Bone marrow (tissue), 2 donors: ENCODE measurements at places on chromosomes 6 and 20.
A peak's percentile ranks its signal among the peaks of the same experiment; 100 is the strongest.

GRCh38 chr6:78513856-78514255 is 353.5 kb upstream of the IRAK1BP1 start:
- DNase-seq = no peak

DNA sequence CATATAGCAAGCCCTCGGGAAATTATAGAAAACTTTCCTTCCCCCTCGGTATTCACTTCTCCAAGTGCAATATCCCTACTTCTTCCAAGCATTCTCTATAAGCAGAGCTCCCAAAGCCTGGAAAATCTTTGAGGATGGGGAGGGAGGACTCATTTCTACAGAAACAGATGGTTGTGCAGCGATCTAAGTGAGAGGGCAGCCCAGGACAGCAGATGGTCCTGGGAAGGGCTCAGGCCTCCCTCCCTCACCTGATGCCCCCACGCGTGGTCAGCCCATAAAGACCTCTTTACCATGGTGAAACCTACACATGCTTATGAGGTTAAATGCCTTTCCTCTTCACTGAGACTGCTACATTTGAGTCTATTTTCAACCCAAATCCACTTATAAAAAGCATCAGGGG is 319.6 kb upstream of the QKI start:
- DNase-seq = no peak

DNA sequence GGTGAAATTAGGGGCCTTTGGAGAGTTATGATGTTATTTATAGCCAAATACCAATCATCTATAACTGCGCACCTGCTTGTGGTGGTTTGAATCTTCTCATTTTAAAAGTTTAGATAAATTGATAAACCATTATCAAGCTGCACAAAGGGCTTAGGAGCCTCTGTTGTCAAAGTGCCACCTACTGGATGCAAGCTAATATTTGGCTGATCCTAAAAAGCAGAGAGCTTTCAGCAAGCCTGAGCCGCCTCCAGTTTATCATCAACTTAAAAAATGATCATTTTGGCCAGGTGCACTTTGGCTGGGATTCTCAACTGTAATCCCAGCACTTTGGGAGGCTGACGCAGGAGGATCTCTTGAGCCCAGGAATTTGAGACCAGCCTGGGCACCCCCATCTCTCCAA is 58.5 kb upstream of the ATXN1 start:
- DNase-seq = no peak

DNA sequence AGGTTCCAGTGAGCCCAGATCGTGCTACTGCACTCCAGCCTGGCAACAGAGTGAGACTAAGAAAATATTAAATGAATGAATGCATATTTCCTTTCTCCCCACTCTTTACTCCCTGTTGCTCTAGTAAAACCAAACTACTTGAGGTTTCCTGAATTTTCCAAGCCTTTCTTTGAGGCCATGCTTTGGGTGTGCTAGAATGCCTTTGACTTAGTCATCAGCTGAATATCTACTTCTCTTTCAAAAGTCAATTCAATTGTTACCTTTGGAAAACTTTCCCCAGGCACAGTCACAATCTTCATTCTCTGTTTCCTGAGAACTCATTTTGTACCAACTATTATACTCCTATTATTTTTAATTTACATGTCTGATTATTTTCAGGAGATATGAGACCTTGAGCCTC is 27.5 kb upstream of the CEP85L start:
- no peak for DNase-seq

DNA sequence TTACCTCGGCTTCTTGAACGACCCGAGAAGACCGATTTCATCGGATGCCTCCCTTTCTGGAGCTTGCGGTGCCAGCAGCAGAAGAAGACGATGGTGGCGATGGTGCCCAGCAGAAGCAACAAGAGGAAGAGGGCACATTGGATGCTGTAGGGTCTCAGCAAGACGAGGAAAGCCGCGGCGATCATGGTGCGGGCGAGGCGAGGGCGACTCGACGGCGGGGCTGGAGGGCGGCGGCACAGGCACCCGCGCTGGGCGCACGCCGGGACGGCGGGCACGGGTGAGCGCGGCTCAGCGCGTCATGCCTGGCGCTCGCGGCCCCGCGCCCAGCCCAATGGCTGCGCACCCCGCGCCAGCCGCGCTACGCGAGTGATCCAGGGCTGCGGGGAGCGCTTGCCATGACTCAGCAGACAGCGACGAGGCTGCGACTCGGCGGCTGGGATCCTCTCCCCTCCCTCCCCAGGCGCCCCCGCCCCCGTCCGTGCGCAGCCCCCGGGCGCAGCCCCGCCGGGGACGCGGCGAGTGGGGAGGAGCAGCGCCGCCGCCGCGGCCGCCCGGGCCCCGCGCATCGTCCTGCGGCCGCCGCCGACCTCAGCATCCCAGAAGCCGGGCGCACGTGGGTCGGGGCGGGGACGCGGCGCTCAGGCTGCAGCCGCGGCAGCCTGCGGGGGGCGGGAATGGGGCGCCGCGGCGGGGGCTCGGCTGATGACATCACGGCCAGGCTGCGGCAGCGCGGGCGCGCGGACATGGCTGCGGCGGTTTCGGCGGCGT is at the start of gene BEND6:
Gene BEND6 (plus strand): TSS at position 705 of the 768 bp plus-strand sequence. CDS start 26,704 bp downstream, outside the sequence.
- DNase-seq = peak; percentile 67

DNA sequence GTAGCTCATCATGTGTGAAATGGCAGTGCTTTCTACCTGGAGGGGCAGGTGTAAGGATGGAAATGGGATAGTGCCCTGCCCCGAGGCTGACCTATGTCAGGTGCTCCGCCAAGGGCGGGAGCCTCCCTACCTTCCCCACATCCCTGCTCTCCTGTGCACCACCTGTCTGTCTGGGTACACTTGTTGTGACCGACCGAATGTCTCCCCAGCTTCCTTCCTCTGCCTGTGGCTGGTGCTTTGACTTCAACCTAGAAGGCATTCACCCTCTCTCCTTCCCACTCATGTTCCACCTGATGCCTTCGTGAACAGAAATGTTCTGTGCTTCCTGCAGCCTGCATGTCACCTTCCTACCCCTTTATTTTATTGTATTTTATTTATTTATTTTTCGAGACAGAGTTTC is 114.8 kb downstream of the SCML4 start:
- no peak for DNase-seq

GRCh38 chr6:123462152-123462551 is 174.6 kb downstream of the TRDN start:
- DNase-seq = no peak

DNA sequence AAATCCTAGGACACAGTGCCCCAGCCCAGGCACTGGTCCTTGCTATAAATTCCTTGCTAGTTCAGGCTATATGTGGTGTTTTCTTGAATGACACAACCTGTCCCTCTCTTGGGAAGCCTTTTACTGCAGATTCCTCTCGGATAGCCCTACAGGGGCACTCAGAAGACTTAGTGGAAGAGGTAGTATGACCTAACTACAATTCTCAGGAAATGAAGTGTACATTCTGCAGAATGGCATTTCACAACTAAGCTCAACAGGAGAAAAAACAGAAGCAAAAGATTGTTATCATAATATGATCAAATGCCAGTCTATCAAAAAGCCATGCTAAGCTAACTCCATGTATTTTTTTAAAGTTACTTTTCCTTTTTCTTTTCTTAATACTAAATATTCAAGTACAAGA is 66.3 kb upstream of the FBXL4 start:
- peak; percentile 2 for DNase-seq

DNA sequence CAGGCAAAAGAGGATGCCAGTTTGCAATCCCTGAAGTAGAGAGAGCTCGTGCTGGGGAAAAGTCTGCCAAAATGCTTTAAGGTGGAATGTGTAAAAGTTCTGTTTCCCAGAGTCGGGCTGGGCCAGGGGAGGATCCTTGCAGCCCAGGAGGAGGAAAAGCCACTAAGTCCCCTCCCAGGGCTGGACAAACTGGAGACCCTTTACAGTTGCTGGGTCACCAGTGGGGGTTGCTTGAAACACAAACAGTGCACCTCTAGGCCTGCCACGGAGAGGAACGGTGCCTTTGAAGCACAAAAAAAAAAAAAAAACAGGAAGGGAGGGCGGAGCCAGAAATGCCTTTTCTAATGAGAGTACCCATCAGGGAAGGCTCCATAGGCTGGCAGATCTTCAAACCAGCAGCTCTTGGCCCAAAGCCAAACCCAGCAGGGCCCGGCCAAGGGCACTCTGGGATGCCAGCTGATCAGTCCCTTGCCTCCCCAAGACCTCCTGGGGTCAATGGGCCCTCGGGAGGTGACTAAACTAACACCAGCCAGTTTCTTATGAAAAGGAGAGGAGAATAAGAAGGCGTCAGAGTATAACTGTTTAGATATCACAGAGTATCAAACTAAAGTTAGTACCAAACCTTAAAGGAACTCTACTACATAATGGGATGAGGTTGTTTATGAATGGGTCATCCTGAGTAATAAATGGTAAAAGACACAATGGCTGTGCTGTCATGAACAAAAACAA is 23.7 kb downstream of the HLA-A start:
- DNase-seq = peak; percentile 37

DNA sequence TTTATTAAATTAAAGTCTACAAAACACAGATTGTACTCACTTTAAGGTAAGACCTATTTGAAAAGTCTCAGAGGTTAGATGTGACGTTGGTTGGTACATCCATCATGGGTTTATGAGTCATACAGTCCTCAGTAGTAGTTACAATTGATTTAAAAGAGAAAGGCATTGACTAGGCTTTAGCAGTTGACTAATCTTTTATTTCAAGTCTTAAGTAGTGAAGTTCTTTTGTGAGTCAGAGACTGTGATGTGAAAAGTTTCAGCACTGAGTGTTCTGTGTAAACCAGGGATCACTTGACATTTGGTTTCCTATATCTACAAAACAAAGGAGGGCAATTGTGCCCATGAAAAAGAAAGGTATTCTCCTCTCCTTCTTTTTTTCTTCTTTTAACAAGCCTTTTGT is 221.3 kb downstream of the GRIK2 start:
- no peak for DNase-seq

- no peak for DNase-seq
Measured at GRCh38 chr6:110399219-110400071, 15.9 kb downstream of the DDO start.

DNA sequence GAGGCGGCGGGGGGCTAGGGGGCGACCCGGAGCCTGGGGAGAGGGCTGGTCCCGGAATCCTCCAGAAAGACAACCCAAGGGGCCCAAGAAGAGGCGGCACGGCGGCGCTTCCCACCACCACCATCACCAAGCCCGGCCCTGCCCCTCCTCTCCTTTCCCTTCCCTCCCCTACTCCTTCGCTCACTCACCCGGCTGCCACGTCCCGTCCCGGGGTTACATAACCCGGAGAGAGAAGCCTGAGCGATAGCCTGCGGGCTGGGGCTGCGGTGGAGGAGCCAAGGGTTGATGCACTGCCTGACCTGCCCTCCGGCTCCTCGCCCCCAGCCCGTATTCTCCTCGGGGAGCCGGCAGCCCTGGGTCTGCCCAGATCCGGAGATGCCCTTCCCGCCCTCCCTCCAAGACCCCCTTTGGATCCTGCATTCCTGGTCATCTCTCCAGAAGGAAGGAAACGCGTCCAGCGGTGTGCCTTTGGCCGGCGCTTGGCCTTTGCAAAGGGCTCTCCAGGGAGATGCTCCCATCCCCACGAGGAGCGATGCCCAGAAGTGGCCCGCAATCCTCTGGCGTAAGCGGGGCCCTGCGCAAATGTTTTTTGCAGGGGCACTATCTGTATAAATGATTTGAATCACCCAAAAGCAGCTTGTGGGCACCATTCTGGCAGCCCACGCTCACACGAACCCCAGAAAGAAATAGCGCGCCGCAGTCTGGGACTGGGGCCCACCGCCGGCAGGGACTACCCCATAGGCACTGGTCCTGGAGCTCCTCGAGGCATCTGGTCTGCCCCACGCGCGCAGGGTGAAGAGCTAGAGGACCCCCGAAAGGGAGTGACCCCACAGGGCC is 4.6 kb upstream of the CPXM1 start:
- no peak for DNase-seq

GRCh38 chr6:16850681-16851026 is 89.4 kb upstream of the ATXN1 start:
- no peak for DNase-seq

DNA sequence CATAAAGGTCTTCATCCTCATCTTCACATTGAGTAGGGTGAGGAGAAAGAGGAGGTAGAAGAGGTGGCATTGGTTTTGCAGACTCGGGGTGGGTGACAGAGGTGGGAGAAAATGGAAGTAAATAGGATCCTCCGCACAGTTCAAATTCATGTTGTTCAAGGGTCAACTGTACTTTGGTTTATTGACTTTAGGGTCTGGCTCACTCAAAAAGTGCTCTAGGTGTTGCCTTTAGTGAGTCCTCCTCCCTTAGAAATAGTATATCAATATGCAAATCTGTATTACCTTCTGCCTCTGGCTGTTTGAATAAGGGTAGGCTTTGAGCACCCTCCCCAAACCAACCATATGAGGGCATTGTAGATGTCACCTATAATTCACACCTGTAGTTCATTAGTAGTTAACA is 54.7 kb downstream of the KIF6 start:
- no peak for DNase-seq

- DNase-seq = no peak
Measured at GRCh38 chr20:54221353-54221752, 13.5 kb downstream of the PFDN4 start.

GRCh38 chr6:14192216-14192788 is 74.7 kb downstream of the CD83 start:
- DNase-seq = no peak

- no peak for DNase-seq
Measured at GRCh38 chr6:166586424-166587156, at the start of gene RAMACL. Gene RAMACL (minus strand): TSS chr6:166586678. CDS start chr6:166586477, 201 bp downstream.
